Esophagus squamous epithelium (tissue), 5 donors: ENCODE measurements at places on chromosomes 5 and 9.

GRCh38 chr5:54344653-54345052 is 34.3 kb upstream of the ARL15 start:
- no peak for DNase-seq

DNA sequence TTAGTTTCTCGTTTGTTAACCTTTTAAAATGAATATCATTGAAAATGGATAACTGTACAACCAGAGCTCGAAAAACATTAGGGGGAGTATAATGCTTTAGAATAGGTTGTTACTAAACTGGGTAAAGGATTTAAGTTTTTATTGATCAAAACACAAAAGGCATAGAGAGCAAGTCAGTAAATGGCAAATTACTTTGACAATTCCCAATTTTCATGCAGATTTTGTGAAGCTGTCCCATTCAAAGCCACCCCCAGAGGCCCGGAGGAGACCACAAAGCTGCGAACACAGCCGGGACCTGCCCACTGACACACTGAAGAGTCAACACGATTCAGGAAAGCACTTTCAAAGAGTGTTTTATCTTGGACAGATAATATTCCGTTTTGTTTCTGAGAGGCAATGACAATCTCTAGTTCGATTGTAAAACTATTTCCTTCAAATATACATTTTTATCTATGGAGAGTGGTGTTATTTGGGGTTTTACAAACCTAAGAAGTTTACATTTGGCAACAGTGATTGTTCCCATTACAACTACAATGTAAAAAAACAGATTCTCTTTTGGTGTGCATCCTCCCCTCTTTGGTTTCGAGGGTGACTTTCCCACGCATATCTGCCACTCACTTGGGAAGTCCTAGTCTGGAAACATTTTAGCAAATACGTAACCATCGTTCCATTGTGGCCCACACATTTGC is 182.6 kb upstream of the TBCA start:
- DNase-seq: no peak

- DNase-seq: no peak
These were observed 7.5 kb upstream of the RAPGEF1 start for GRCh38 chr9:131747352-131747751.

GRCh38 chr5:145752947-145753346 is 82.2 kb downstream of the PRELID2 start:
- no peak for DNase-seq

DNA sequence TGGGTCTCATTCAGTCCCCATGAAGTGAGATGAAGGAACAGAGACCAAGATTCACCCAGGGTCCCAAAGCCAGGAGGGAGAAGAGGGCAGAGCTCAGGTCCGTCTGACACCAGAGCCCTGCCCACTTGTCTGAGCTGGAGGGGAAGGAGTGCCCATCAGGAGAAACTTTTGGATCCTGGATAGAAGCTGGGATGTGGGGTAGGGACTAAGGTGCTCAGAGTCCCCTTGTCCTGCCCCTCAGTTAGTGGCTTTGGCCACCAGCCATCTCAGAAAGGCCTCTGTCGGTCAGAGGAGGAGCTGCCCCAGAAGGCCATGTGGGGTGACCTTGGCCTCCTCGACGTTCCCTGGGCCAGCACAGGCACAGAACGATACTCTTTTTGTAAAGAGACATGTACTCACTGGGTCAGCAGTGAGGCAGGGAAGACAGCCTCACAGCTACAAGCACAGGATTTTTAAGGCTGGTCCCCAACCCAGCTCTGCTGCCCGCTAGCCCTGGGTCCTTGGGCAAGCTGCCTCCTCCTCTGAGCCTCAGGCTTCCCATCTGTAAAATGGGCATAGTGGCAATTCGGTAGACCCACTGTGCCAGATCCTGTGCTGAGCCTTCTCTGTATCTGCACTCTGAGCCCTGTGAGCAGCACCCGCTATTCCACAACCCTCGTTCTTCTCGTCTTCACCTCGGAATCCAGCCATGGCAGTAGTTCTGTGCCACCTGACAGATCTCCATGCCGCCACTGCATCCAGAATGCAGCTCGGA is 49.4 kb downstream of the C9orf50 start:
- DNase-seq: no peak
